ENCODE measurements at places on chromosomes 16 and 17.

- no peaks in the 10 kb centered on the region for H3K27me3 ChIP-seq
- no peak overlapping the region for H3K27ac ChIP-seq
- no peak for DNase-seq
- no peak overlapping the region for H3K4me3 ChIP-seq
- no peaks in the 10 kb centered on the region for H3K4me1 ChIP-seq
These were observed 12.2 kb downstream of the AANAT start for GRCh38 chr17:76479515-76480060.

GRCh38 chr16:88475037-88475436 lies 22.0 kb downstream of the ZFPM1 start:
- H3K4me3 ChIP-seq: no peak overlapping the region
- no peaks in the 10 kb centered on the region for H3K4me1 ChIP-seq
- H3K36me3 ChIP-seq: no peaks in the 10 kb centered on the region
- DNase-seq: no peak
- no peak overlapping the region for H3K27ac ChIP-seq

GRCh38 chr16:69566981-69567680 lies 1.4 kb downstream of the NFAT5 start:
- H3K4me3 ChIP-seq: peak overlapping the region; percentile 100
- H3K36me3 ChIP-seq: no peaks in the 10 kb centered on the region
- no peaks in the 10 kb centered on the region for H3K27me3 ChIP-seq
- DNase-seq: peak; percentile 51
- peak overlapping the region; percentile 98 for H3K27ac ChIP-seq

DNA sequence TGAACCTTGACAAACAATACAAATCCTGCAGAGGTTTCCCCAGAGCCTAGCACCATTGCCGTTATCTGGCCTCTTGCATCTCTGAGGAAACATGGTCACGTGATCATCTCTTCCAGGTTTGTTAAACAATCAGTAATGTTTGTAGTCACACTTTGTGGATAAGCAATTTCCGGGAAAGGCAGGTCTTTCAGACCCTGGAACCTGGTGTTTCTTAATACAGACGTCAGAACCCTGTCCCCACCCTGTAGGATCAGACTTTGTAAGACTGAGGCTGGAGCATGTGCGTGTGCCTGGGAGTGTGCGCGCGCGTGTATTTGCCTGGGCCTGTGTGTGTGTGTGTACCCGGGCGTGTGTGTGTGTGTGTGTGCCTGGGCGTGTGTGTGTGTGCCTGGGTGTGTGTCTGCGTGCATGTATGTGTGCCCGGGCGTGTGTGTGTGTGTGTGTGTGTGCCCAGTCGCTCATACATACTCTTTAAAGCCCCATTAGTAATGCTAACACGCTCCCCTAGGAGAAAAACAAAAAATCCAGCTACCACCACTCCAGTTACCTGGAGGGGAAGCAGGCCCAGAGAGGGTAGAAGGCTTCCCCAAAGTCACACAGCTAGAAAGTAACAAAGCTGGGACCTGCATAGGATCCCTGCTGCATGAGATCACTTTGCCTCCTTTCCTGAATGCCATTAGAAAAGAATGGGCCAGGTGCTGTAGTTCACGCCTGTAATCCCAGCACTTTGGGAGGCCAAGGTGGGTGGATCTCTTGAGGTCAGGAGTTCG lies 5.3 kb downstream of the CTNS start:
- no peak overlapping the region for H3K27ac ChIP-seq
- H3K4me3 ChIP-seq: no peak overlapping the region
- H3K4me1 ChIP-seq: peaks cover 8% of the 10 kb centered on the region
- no peaks in the 10 kb centered on the region for H3K27me3 ChIP-seq
- DNase-seq: no peak

DNA sequence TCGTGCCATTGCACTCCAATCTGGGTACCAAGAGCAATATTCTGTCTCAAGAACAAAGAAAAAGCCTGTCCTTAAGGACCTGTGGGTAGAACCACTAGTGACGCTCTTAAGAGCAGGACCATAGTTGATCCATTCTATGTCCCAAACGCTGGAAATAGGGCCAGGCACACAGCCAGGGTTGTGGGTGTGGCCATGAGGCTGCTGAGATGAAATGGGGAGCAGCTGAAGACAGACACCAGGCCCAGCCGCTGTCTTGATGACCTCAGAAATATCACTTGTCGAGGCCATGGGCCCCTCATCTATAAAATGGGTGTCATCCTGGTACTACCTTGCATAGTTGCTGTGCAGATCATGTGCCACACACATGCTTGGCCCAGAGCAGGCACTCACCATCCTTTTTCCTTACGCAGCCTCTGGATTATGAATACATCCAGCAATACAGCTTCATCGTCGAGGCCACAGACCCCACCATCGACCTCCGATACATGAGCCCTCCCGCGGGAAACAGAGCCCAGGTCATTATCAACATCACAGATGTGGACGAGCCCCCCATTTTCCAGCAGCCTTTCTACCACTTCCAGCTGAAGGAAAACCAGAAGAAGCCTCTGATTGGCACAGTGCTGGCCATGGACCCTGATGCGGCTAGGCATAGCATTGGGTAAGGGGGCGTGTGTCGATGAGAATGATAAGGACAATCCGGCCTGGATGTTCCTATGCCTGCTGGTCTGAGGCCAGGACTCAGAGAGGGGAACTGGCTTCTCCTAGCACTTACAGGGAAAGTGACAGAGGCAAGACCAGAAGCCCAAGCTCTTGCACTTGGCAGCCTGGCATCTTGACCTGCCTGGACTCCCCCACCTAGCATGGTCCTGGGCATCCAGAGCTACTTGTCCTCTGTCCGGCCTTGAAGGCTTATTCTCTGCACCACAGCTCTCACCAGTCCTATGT lies 25.5 kb downstream of the CDH5 start:
- no peaks in the 10 kb centered on the region for H3K36me3 ChIP-seq
- H3K4me3 ChIP-seq: no peak overlapping the region
- no peak for DNase-seq
- H3K27ac ChIP-seq: no peak overlapping the region
- peaks cover 12% of the 10 kb centered on the region for H3K4me1 ChIP-seq
- H3K27me3 ChIP-seq: no peaks in the 10 kb centered on the region

- H3K36me3 ChIP-seq: peaks cover 10% of the 10 kb centered on the region
- peaks cover 6% of the 10 kb centered on the region for H3K4me1 ChIP-seq
- H3K27ac ChIP-seq: no peak overlapping the region
- H3K27me3 ChIP-seq: no peaks in the 10 kb centered on the region
- no peak for DNase-seq
- no peak overlapping the region for H3K4me3 ChIP-seq
These were observed 2.4 kb downstream of the MPHOSPH6 start for GRCh38 chr16:82167670-82168069.

GRCh38 chr17:54903375-54903774 lies 2.7 kb downstream of the TOM1L1 start:
- H3K4me1 ChIP-seq: peaks cover 27% of the 10 kb centered on the region
- H3K27me3 ChIP-seq: no peaks in the 10 kb centered on the region
- no peaks in the 10 kb centered on the region for H3K36me3 ChIP-seq
- no peak overlapping the region for H3K27ac ChIP-seq
- peak; percentile 91 for DNase-seq
- no peak overlapping the region for H3K4me3 ChIP-seq

GRCh38 chr16:79986352-79986751 lies 385.8 kb upstream of the MAF start:
- H3K4me3 ChIP-seq: no peak overlapping the region
- no peaks in the 10 kb centered on the region for H3K27me3 ChIP-seq
- no peaks in the 10 kb centered on the region for H3K36me3 ChIP-seq

- DNase-seq: no peak
- no peaks in the 10 kb centered on the region for H3K27me3 ChIP-seq
- H3K27ac ChIP-seq: no peak overlapping the region
- peaks cover 14% of the 10 kb centered on the region for H3K4me1 ChIP-seq
- H3K4me3 ChIP-seq: no peak overlapping the region
These were observed 3.7 kb upstream of the RAB40C start for GRCh38 chr16:586047-586644.

- H3K36me3 ChIP-seq: no peaks in the 10 kb centered on the region
- H3K4me1 ChIP-seq: no peaks in the 10 kb centered on the region
- no peak overlapping the region for H3K4me3 ChIP-seq
- no peaks in the 10 kb centered on the region for H3K27me3 ChIP-seq
These were observed 49.3 kb downstream of the SCNN1B start for GRCh38 chr16:23351360-23351759.

DNA sequence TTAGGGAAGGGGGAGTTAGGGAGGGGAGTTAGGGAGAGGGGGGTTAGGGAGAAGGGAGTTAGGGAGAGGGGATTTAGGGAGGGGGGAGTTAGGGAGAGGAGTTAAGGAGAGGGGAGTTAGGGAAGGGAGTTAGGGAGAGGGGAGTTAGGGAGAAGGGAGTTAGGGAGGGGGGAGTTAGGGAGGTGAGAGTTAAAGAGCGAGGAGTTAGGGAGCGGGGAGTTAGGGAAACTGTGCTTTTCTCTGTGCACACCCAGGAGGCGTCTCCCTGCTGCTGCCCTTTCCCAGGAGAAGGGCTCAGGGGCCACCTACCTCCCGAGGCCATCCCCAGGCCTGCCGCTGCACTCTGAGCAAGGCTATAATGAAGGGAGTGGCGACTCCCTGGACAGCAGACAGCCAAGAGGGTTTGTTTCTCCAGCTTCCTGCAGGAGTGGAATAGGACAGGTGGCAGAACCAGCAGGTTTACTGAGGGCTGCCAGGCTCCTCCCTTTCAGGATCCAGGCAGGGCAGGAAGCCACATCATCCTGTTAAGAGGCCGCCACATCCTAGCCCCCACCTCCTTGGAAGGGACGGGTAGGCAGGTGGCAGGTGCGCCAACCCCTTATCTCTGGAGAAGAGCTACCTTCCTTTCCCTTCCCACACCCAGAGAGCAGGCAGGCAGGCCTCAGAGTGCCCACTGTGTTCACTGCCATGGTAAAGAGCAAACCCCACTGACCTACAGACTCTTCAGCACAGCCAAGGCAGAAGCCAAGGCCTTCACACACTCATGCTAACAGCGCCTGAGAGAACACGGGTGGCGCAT lies 4.3 kb downstream of the CANT1 start:
- peaks cover 33% of the 10 kb centered on the region for H3K4me1 ChIP-seq
- H3K4me3 ChIP-seq: no peak overlapping the region
- no peaks in the 10 kb centered on the region for H3K27me3 ChIP-seq
- peak; percentile 54 for DNase-seq

DNA sequence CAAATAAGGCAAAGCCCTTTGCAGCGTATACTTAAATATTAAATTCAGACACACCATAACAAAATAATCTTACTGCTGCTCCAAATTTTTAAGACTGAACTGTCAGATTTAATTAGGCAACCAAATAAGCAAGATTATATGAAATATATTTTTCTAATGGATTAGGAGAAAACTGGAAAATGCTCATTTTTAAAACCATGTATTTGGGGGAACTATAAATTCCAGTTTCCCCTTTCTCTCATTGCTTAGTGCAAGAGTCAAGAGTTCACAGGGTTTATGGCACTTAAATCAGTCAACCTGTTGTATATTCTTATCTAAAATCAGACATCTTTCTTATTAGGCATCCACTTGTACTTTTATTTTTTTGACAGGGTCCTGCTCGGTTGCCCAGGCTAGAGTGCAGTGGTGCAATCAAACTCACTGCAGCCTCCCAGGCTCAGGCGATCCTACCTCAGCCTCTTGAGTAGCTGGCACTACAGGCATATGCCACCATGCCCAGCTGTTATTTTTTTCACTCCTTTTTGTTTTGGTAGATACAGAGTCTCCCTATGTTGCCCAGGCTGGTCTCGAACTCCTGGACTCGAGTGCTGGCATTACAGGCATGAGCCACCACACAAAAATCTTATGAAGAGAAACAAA lies 2.1 kb upstream of the KANSL1 start:
- H3K4me3 ChIP-seq: no peak overlapping the region
- no peak overlapping the region for H3K27ac ChIP-seq
- no peaks in the 10 kb centered on the region for H3K36me3 ChIP-seq
- DNase-seq: peak; percentile 56

DNA sequence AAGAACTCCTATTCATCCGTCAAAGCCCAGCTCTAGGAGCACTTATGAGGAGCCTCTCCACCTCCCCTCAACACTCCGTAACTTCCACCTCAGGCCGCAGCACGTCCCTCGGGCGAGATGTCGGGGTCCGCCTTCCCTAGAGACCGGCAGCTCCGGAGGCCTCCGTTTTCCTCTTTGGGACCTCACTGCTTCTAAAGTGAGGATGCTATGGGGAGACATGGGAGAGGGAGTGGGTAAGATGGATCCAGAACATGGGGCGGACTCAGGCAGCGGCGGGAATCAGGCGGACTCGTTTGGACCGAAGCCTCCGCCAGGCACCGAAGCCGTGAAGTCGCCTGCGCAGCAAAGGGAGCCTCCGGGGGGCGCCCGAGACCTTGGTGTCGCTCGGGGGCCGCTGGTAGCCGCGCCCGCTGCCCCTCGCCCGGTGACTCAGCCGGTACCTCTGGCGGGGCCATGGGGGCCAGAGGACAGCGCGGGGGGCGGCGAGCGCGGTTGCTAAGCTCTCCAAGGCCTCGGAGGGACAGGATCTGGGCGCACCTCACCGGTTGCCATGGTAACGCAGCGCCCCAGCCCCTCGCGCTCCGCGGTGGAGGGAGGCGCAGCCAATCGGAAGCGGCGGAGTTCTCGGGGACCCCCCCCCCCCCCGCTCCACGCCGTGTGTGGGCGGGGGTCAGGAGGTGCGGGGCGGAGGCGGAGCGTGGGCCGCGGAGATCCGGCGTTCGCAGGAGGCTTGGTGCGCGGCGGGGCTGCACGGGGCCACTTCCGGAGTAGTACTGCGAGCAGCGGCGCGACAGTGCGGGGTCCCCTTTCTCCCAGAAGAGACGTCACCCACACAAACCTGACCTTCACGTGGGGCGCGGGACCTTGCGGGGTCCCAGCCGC lies 1.3 kb upstream of the HIC1 start:
- peaks cover 5% of the 10 kb centered on the region for H3K27me3 ChIP-seq
- DNase-seq: peak; percentile 56
- H3K4me3 ChIP-seq: no peak overlapping the region
- peaks cover 69% of the 10 kb centered on the region for H3K4me1 ChIP-seq

DNA sequence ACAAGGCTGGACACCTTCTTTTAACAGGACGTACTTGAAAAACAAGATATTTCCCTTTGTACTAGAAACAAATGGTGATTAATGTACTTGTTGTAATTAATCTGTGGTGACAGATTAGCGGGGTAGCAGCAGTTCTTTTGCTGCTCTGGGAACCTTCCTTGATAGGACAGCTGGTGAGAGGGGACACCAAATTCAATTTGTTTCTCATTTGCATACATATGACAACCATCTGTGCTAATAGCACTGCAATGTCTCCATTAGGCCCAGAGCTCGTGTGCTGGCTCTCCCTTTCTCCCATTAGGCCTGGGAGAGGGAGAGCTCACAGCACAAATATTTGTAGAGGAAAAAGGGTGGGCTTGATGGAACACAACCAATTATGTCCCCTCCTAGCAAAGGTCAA lies 221.0 kb upstream of the HS3ST3A1 start:
- H3K36me3 ChIP-seq: no peaks in the 10 kb centered on the region
- H3K4me1 ChIP-seq: no peaks in the 10 kb centered on the region
- no peak overlapping the region for H3K4me3 ChIP-seq

GRCh38 chr16:63655846-63656245 lies 1466.0 kb downstream of the CDH11 start:
- H3K36me3 ChIP-seq: no peaks in the 10 kb centered on the region
- no peak overlapping the region for H3K27ac ChIP-seq
- H3K4me3 ChIP-seq: no peak overlapping the region
- H3K27me3 ChIP-seq: no peaks in the 10 kb centered on the region

- DNase-seq: no peak
- no peak overlapping the region for H3K27ac ChIP-seq
- no peak overlapping the region for H3K4me3 ChIP-seq
- H3K4me1 ChIP-seq: no peaks in the 10 kb centered on the region
These were observed 12.1 kb downstream of the CD300A start for GRCh38 chr17:74478420-74479100.

GRCh38 chr16:58249780-58250478 lies 44.9 kb downstream of the PRSS54 start:
- peak overlapping the region; percentile 68 for H3K4me3 ChIP-seq
- H3K4me1 ChIP-seq: peaks cover 8% of the 10 kb centered on the region
- no peaks in the 10 kb centered on the region for H3K36me3 ChIP-seq
- H3K27ac ChIP-seq: no peak overlapping the region

- H3K4me1 ChIP-seq: no peaks in the 10 kb centered on the region
- H3K27me3 ChIP-seq: no peaks in the 10 kb centered on the region
- no peaks in the 10 kb centered on the region for H3K36me3 ChIP-seq
- H3K27ac ChIP-seq: no peak overlapping the region
These were observed 4.5 kb downstream of the GSG1L start for GRCh38 chr16:28058839-28059589.

Measured in thyroid gland (tissue), 4 donors.